Eye (tissue), 1 donor: ENCODE measurements at places on chromosomes 3 and 15.
A peak's percentile ranks its signal among the peaks of the same experiment; 100 is the strongest.

GRCh38 chr3:119084371-119085069 lies 49.9 kb upstream of the IGSF11 start:
- DNase-seq, result no peak

DNA sequence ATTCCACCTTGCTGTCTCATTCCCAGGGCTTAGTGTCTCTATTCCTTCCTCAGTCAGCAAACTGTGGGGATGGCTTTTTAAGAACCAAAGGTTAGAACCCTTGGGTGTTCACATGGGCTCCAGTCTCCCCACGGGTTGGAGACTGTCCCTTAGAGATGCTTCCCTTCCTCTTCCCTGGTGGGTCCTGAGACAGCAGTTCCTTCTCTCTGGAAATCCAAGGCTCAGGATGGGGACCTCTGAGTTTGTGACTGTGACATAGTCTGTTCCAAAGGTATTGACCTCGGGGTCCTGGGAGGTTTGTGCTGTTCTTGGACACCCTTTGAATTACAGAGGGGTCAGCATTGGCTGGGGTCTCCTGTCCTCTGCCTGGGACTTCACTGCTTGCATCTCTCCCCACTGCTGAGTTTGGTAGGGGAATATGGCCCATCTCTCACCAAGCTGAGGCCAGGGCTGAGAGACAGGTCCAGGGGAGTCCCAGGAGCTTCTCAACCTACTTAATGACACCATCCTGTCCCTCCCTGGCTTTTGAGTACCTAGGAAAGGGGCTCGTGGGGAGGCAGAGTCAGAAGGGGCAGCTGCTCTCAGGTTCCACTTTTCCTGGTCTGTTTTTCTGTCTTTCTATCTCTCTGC lies 1.5 kb downstream of the GRM2 start:
- DNase-seq, result no peak

GRCh38 chr15:85311647-85312046 lies 68.8 kb upstream of the AKAP13 start:
- DNase-seq, result no peak

GRCh38 chr3:67192466-67192865 lies 194.4 kb downstream of the KBTBD8 start:
- DNase-seq, result no peak

GRCh38 chr3:29789686-29790085 lies 508.8 kb downstream of the RBMS3 start:
- DNase-seq, result peak; percentile 43
